ENCODE measurements at places on chromosomes 5 and 9.

- no peak for DNase-seq
Measured at GRCh38 chr5:115382989-115383388, 86.5 kb upstream of the CCDC112 start.

DNA sequence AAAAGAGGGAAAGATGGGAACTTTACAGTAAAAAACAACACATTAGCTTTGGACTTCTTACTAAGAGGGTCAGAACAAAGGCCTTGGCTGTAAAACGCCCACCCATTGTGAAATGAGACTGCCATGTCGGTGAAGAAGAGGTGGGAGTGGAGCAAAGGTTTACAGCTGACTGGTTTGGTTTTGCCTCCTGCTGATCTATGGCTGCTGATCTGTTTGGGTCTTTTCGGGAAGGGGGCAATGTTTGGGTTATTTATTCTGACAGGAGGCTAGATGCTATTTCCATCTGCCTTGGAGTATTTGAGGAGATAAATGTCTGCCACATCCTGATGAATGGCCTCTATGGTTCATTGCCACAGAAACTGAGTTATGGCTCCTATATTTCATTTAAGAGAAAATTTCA is 408.7 kb downstream of the TLE4 start:
- DNase-seq = no peak

DNA sequence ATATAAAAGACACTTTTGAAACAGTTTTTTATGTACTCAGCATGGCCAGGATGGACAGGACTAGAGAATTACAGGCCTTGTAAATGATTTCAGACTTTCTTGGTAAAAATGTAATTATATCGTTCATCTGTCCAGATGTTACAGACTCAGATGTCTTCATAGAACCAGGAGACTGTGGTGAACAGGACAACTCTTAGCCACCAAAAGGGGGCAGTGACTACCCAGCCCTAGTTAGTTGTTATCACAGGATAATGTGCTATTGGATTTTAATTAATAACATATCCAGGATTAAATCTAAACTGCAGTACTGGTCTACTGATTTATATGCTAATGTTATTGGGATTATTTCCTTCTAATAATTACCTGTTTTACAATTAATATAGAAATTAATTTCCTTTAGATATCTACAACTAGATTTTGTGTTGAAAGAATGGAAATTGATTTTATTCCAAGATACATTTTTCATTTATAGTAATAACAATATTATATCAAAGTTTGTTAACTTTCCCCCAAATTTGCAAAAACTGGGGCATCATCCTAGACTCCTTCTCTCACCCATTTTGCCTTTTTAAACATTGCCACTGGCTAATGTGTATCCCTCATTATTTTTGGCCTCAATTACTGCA is 99.4 kb downstream of the MTREX start:
- DNase-seq = peak; percentile 15

GRCh38 chr5:39218482-39219402 is 621 bp downstream of the FYB1 start:
- DNase-seq = peak; percentile 67

DNA sequence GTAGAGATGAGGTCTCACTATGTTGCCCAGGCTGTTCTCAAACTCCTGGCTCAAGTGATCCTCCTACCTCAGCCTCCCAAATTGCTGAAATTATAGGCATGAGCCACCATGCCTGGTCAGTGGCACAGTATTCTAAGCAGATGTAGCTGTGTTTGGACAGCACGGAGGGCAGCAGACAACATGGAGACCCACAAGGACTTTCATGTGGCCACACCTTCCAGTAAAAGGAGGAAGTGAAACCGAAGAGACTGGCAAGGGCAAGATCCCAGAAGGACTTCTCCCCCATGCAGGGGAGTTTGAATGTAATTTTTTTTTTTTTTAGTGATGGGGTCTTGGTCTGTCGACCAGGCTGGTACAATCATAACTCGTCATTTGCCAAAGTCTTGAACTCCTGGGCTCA is 172.2 kb downstream of the TRPM3 start:
- DNase-seq = no peak

GRCh38 chr5:134083517-134083916 is 31.0 kb upstream of the TCF7 start:
- no peak for DNase-seq

DNA sequence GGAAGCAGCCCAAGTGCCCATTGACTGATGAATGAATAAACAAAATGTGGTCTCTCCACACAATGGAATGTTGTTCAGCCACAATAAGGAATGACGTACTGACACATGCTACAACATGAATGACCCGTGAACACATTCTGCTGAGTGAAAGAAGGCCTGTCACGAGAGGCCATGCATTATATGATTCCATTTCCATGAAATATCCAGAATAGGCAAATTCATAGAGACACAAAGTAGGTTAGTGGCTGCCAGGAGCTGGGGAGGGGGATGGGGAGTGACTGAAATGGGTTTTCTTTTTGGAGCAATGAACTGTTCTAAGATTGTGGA is 41.4 kb downstream of the BICD2 start:
- no peak for DNase-seq

DNA sequence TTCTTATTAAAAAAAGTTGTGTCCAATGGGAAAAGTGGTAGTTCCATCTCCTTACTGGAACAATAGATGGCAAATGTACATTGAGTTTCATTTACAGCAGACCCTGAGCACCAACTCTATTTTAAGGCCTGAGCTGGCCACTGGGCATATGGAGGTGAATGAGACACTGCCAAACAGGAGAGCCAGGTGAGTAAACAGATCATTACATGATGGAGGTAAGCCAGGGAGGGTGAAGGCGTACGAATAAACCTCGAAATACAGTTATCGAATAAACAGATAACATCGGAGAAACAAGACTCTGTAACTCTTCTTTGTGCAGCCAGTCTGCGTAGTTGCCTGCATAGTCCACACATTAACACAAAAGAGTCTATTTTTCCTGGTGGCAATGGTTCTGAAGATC is 446.4 kb upstream of the KLF4 start:
- DNase-seq = no peak

DNA sequence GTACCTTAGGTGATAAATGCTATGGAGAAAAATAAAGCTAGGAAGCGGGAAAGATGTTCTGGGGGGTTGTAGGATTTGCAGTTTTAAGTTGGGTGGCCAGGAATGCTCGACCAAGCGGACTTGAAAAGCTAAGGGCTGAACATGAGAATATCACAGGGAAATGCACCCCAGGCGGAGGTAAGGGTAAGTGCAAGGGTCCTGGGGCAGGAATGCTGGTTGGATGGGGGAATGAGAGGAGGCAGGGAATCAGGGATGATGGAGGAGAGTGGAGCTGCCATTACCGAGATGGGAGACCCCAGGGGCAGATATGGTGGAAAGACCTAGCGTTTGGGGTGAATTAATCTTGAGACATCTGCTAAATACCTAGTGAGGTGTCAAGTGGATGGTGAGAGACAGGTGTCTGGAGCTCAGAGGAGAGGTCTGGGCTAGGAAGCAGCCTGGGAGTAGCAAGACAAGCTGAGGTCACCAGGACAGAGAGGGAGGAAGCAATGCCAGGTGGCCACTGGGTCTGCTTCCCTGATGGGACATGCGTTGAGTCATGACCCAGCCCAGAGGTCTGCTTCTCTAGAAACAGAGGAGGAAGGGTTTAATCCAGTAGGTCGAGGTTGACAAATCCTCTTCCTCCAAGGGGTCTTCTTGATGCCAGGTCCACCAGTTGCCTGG is 77.7 kb upstream of the ASS1 start:
- DNase-seq = no peak

- no peak for DNase-seq
Measured at GRCh38 chr5:38451074-38451725, 105.2 kb downstream of the LIFR start.

DNA sequence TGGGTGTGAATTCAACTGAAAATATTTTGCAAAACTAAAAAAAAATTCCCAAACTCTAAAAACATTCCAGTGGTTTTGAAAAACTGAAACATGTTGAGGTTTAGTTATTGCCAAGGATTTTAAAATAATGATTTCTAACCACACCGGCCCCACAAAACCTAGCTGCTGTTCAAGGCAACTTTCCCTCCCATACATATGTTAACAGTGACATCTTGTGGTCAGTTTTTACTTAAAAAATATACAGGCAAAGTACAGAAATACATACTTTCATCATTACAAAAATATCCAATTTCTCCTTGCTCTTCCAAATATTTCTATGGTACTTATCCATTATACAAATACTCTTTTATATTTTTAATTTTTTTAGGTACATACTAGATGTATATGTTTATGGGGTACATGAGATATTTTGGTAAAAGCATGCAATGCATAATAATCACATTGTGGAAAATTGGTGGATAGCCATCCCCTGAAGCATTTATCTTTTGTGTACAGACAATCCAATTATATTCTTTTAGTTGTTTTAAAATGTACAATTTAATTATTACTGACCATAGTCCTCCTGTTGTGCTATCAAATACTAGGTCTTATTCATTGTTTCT is 34.4 kb upstream of the MRPS30 start:
- peak; percentile 31 for DNase-seq

- DNase-seq = no peak
Measured at GRCh38 chr9:7342229-7342628, 457.3 kb downstream of the DMAC1 start.

- no peak for DNase-seq
Measured at GRCh38 chr9:69746859-69747560, 12.8 kb downstream of the PTAR1 start.

- no peak for DNase-seq
Measured at GRCh38 chr5:171149772-171150171, 159.3 kb upstream of the TLX3 start.

- peak; percentile 46 for DNase-seq
Measured at GRCh38 chr9:124282442-124283227, 24.9 kb downstream of the NEK6 start.

DNA sequence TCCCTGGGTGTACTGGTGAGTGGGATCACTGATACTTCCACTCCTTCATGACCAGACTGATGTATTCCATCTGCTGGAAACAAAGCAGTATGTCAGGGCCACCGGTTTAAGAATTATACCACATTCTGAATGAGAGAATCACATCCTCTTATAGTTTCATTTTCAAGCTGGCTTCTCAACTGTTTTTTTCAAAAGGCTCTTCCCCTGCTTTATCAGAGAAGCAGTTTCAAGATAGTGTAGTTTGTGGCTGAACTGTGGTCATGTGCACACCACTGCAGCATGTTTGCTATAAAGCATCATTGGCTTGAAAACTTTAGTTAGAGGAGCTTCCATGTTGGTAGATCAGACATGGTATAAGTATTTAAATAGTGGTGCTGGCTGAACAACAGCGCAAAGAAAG is 450.5 kb upstream of the CDH10 start:
- DNase-seq = no peak

GRCh38 chr5:137837491-137838394 is 29.9 kb upstream of the MYOT start:
- DNase-seq = no peak

DNA sequence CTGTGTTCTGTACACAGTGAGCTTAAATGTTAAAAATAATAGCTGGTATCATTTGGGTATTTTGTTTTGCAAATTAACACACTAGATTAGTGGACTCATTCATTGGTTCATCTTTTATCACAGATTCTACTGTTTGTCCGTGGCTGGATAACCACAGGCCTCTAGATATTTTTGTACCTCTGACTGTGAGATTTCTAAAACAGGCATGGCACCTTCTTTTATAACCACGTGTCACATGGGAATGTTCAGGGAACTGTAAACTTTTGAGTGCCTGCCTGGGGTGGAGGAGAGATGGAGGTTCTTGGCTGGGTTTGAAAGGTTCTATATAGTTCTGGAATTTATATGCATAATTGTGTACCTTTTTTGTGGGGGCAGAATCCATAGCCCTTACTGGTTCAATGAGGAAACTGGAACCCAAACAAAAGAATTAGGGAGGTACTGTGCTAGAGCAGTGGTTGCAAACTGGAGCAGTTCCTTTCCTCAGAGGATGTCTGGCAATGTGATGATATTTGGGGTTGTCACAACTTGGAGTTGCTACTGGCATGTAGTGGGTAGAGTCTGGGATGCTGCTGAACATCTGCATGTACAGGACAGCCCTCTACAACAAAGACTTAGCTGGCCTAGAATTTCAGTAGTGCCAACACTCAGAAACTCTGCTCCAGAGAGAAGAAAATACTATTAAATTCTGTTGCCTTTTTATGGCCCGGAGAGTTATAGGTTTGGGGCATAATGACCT is 16.9 kb downstream of the TLE4 start:
- no peak for DNase-seq

DNA sequence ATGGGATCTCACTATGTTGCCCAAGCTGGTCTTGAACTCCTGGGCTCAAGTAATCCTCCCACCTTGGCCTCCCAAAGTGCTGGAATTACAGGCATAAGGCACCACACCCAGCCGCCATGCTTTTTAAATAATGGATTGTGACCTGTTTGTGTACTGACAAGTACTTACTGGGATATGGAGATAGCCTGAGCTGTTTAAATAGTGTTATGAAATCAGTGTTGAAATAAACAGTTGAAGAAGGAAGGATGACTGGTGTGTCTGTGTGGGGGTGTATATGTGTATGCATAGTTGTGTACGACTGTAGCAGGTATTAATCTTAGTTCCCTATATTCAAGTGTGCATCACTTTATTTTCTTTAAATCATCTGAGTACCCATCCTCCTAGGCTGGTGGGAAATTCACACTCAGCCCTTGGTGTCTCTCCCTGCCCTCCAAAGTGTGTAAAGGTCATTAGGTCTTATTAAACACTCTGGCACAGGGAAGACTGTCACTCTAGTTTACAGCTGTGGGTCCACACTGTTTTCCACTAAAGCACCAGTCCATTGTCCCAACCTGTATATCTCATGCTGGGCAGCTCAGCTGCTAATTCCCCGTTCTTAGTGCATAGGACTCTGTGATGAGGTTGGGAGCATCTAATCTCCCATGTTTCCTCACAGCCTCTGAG is 91.0 kb downstream of the SNX18 start:
- DNase-seq = peak; percentile 53

- no peak for DNase-seq
Measured at GRCh38 chr5:180299526-180299925, 7.6 kb upstream of the MAPK9 start.
